ENCODE measurements at places on chromosomes 4 and X.

DNA sequence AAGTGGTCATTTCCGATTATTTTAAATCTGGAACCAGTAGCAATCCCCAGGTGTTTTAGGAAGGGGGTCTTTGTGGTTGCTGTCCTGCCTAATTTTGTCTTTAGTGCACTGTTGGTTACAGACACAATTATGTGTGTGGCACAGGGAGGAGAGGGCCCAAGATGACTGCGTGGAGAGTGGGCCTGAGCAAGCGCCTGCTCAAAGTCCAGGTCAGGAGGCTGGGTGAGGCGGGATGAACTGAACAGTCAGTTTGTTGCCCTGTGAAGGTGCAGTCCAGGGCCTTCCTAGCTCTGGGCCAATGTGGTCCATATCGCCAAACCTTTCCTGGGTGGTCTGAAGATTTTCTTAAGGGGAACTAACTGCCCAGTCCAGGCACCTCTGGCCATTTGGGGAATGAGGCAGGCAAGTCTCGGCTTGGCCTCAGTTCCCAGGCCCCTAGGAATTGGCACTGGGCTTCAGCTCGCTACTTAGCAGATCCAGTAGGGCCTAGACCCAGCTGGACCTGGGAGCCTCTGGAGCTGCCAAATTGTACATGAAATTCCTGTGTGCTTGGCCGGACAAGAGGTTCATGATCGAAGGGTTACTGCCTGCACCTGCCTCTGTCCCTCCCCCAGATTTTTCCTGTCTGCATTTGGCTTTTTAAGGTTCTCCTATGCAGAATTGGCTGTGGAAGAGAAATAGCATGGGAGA, 47.6 kb downstream of the ANAPC4 start:
- DNase-seq: no peak

- no peak for DNase-seq
Measured at GRCh38 chrX:29318012-29318411, 730.8 kb downstream of the IL1RAPL1 start.

GRCh38 chr4:180542445-180543100, 1700.6 kb upstream of the TENM3 start:
- no peak for DNase-seq

DNA sequence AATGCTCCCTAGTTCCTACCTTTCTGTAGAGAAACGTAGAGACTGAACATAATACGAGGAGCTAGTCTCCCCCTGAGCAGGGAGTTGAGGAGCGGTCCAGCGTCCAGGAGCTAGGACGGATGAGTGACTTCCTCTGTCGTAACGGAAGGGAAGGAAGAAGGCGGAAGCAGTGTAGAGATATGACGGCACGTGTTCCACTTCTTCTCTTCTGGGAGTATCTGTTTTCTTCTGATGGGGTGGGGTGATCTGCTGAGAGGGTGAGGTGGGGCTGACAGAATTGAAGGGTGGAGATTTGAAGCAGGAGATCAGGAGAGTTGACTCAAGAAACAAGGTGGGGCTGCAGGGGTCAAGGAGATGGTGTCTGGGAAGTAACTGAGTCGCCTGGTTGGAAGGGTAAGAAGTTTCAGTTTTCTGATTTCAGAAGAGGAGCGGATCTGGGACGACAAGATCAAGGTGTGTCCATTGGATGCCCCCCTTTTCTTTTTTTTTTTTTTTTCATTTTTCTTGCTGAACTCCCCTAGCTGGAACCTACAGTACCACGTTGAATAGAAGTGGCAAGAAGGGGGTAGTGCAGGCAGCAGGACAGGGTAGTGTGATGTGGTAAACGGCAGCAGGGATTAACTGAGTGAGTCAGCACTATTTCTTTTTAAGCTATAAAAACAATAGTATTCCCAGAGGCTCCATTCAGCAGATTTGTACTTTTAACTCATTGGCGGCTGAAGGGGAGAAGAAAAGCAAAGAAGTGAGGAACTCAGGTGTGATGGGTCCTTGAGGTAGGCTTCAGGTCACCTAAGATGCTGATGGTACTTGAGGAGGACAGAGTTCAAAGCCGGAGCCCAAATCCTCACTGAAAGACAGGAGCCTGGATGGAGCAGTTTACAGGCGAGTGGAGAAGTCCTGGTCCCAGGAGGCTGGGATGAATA, 50.8 kb upstream of the SETD7 start:
- no peak for DNase-seq

DNA sequence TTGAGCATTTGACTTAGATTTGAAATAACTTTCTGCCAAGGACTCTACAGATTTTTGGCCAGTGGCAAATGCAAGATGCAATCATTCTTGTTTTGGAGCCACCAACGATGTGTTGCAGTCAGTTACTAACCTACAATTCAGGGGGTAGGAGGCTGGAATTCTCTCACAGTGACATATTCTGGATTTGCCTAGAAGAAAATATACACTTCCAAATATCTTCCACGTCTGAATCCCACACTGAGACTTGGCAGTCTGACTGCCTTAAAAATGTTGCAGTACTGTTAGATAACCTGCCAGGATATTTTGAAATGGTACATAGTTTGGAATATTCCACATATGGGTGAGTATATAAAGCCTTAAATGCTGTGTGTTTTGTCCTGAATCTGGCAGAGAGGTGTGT, 27.6 kb upstream of the AGTR2 start:
- no peak for DNase-seq

GRCh38 chr4:1449475-1449832, 43.2 kb upstream of the NKX1-1 start:
- no peak for DNase-seq

GRCh38 chrX:100969936-100970335, 428 bp downstream of the ARL13A start:
- DNase-seq: no peak

DNA sequence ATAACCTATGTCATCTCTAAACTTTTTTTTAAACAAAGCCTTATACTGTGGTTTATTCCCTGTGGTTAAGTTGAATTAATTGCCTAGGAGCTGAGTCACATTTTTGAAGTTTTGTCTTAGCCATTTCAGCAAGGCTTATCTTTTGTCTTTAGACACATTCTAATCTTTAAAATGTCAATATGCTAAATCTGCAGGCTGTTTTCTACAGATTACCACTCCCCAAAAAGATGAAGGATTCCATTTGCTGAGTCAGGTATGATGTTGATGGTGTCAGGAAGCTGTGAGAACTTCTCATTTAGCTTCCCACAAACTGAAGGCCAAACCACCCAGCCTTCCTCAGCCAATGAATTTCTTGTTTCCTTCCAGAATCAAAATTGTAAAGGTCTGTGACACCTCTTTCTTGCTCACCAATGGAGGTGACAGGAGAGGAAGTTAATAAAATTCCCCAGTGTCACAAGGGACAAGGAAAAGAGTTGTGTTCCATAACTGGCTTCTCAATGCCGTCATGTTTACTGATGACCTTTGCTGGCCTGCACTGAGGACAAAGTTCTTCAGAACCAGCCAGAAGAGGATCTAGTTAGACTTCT, 3.7 kb upstream of the CXCL6 start:
- DNase-seq: no peak

DNA sequence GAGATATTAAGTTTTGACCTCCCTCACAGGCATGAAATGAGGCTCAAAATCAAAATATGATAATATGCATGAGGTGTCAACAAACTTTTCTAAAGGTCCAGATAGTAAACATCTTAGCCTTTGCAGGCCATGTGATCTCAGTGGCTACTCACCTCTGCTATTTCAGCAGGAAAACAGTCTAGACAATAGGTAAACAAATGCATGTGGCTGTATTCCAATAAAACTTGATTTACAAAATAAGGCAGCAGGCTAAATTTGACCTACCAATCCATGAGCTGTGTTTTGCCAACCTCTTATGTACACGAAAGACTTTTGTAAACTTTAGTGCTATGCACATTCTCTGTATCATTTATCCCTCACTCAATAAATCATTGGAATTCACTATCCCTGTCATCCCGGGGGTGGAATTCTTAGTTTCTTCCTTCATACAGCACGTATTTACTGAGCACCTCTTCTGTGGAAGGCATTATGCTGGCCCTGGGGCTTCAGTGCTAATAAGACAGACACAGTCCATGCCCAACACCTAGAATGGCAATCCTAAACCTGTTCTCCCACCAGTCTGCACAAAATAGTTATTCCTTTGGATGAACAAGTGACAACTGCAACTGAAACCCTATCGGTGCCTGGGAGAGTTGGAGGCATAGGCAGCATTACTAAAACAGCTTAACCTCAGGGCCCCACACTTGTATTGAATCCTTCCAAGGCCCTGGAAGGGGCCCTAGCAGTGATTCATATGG, 19.9 kb downstream of the MAGEB17 start:
- no peak for DNase-seq

GRCh38 chr4:26737385-26737784, 123.3 kb upstream of the STIM2 start:
- DNase-seq: no peak

GRCh38 chrX:79366556-79366872, 620 bp downstream of the ITM2A start:
- no peak for DNase-seq

GRCh38 chr4:55617587-55618197, 18.4 kb downstream of the NMU start:
- peak; percentile 66 for DNase-seq

- DNase-seq: no peak
Measured at GRCh38 chr4:53101191-53101581, 239.1 kb downstream of the RASL11B start.

GRCh38 chrX:130253916-130254315, 14.8 kb downstream of the ZNF280C start:
- DNase-seq: no peak

GRCh38 chrX:9342561-9343051, 122.3 kb upstream of the TBL1X start:
- DNase-seq: peak; percentile 42

DNA sequence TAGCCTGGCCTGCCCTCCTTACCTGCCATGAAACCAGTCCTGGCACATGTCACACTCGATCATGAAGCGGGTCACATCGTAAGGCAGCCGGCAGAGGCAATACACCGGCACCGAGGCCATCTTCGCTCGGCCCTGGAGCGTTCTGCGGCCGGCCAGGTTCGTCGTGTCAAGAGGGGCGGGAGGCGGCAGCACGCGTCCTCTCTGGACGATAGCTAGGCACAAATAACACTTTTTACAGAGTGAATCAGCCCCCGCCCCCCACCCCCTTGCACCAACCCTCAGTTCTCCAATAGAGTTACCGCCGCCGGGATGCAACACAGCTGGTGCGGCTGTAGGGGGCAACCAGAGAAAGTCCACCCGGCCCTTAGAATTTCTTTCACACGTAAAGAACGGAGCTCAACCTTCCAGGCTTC, 1.7 kb downstream of the PHF8 start:
- peak; percentile 55 for DNase-seq

Data from GM13976 (cell line).